ENCODE measurements at places on chromosomes 3 and 15.

GRCh38 chr3:129611812-129612533 is 5.5 kb upstream of the PLXND1 start:
- no peak for DNase-seq

DNA sequence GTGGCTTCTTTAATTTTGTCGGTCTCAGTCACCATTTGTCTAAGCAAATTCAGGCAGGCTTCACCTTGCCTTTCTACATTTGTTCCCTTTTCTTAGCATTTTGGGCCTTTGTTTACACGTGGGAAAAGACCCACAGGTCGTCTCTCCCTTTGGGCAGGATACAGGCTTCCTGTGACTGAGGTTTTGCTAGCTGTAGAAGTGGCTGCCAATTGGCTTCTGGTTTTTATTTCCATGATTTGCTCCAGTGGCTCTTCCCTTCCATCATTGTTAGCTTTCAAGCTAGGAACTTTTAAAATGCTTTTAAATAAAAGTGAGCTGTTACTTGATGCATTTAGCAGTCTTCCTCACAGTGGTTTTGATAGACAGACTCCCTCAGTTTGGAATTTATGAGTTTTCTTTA is 37.3 kb downstream of the MLH1 start:
- no peak for DNase-seq

DNA sequence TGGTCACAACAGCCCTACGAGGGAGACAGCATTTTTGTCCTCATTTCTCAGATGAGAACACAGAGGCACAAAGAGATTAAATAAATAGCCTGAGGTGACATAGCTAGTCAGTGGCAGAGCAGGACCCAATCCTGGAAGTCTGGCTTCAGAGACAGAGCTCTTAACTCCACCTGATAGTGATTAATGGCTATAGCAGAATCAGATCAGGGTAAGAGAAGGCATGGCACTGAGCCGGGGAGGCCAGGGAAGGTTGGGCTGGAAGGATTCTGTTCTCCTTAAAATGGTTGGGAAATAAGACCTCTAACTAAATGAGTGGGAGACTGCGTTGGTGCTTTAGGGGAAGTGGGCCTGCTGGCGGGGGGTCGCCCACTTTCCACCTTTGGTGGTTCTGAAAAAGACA is 104.5 kb downstream of the VGLL4 start:
- DNase-seq, result no peak

- no peak for DNase-seq
These were observed 15.0 kb upstream of the PLD1 start for GRCh38 chr3:171825222-171825828.

DNA sequence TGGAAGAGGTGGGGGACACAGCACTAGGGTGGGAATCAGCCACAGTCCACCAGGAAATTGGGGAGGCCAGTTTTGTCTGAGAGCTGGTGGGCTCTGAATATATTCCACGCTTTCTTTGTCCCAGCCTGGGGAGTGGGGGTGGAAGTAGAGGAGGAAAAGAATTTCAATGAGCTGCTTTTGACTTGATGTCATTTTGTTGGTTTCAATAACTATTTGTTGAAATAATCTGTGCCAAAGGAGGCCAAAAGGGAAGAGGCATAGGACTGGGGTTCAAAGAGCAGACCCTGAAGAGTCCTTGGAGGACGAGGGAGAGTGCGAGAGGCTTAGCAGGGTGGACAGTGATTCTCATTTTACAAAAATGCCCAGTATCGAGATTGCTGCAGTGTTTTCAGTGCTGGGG is 262.3 kb downstream of the SHQ1 start:
- DNase-seq, result no peak

DNA sequence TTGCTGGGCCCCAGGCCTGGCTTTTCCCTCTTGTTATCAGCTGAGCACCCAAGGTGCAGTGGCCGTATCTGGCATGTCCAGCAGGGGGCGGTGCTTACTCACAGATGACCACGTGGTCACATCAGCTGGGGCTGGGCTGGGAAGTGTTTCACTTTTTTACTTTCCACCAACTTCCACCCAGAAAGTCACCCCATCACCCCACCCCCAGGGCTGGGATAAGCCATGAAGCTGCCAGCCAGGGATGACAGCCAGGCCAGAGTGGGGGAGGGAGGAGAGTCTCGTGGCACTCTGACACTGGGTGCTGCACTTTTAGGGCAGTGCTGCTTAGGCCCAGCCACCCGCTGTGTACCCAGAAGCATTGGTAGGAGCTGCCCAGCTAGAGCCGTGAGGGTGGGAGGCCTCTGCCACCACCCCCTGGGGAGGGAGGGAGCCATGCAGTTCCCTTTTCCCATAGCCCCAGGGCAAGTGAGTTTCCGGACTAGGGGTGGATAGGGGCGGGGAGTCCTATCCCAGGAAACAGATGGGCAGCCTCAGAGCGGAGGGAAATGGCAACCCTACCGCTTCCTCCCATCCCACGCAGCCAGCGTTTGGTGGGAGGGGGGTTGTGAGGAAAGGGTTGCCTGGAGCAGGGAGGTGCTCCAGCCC is 6.1 kb downstream of the PPCDC start:
- peak; percentile 80 for DNase-seq

- DNase-seq, result no peak
These were observed 13.6 kb downstream of the SCN11A start for GRCh38 chr3:39038165-39038564.

- no peak for DNase-seq
These were observed 74.7 kb downstream of the RASA2 start for GRCh38 chr3:141561426-141562034.

DNA sequence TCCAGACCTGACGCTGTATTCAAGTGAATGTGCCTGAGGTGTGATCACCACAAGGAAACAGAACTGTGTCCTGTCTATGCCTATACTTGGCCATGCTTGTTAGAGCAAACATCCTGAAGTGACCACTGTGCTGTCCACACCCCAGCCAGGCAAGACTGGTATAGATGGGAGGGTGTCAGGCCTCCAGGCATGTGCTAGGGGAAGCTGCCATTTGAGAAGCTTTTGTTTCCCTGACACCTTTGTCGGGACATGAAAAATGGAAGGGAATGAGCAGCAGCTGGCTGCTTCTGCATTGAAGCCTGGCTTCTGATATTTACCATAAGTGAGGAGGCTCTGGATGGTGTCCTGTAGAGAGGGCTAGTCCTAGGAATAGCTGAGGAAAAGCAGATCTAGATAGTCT is 106.2 kb downstream of the CPNE4 start:
- no peak for DNase-seq

DNA sequence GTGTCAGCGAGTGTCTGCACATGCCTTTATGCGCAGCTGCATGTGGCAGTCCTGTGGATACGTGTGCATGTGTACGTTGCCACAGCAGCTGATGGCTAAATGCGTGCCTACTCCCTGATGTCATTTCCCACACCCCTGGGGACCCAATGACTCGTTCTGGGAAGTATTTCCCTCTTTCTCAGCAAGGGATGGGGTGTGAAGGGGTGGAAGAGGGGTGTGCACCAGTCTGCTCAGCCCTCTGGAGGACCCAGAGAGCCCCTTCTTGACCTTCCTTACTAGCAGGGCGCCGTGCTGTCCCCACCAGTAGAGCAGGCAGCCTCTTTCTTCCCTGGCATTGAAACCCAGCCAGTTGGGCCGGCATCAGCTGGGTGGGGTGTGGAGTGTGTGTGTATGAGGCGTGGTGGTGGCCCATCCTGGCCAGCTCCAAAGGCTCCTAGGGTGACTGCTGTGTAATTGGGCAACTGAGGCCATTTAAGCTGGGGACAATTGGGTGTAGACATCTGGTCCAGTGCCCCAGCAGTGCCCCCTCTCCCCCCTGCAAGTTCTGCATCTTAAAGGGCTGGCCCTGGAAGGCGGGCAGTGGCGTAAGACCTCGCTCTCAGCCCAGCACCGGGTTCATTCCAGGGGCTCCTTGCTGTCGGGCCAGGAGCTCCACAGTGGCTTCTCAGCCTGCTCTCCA is 19.2 kb downstream of the SNX33 start:
- no peak for DNase-seq

- DNase-seq, result no peak
These were observed 364.6 kb upstream of the TBL1XR1 start for GRCh38 chr3:177561769-177562392.

- no peak for DNase-seq
These were observed 133.3 kb upstream of the SLC24A5 start for GRCh38 chr15:47987461-47987860.

DNA sequence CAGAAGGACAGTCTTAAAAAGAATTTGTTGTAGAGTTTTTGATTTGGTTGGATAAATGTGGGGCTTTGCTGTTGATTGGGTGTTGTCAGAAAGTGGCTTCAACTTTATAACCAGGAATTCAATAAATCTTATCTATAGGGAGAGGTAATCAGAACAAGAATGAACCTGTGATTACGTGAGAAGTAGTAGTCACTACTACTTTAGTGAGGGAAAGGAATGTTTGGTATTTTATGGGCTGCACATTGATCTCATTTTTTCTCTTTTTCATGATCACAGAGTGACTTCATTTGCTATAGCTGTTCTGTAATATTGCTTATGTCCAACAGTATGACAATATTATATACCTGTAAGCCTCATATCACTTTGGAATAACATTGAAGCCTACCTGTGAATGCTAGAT is 485.2 kb upstream of the BCHE start:
- DNase-seq, result no peak

DNA sequence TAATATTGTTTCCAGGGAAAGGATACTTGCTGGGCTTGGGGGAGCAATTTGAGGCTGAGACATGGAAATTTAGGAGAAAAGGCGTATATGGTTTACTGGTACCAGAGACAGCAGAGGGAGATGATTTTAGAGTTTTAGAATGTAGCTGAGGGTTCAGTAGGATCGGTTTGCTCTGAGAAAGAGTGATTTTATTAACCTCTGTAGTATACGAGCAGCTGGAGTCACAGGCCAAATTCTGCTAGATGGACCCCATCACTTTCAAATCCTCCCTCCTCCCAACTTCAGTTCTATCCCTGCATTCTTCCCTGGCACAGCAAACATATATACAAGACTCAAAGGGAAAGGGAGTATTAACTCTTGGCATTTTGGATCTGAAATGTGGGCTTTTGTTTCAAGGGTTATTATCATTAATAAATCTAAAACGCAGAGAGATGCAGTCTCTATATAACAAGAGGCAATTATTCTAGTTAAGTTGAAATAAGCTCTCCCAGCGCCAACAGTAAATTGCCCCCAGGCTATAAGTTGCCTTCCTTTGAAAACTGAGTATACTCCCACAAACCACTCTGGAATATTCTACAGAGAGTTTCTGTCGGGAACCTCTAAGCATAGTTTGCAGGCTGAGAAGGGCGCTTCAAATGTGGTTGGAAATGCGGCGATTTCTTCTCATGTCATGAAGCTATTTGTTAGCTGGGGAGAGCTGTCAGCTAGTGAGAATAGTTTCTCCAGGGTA is 5.4 kb downstream of the CRABP1 start:
- DNase-seq, result no peak

DNA sequence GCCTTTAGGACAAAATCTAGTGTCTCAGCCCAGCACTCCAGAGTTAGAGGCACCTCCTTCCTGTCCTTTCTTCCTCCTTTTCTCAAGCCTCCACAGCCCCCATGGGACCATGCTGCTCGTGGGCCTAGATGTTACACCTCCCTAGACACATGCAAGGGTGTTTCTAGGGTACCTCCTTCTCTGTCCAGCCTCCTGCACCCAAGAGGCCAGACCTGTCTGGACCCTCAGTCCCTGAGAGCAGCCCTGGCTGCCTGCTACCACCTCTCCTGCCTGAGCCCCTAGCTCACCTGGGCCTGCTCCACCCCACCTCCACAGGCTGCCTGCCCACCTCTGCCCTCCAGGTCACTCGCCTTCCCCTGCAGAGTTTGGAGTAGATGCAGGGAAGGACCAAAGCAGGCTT is 5.2 kb downstream of the LOXL1 start:
- DNase-seq, result no peak

DNA sequence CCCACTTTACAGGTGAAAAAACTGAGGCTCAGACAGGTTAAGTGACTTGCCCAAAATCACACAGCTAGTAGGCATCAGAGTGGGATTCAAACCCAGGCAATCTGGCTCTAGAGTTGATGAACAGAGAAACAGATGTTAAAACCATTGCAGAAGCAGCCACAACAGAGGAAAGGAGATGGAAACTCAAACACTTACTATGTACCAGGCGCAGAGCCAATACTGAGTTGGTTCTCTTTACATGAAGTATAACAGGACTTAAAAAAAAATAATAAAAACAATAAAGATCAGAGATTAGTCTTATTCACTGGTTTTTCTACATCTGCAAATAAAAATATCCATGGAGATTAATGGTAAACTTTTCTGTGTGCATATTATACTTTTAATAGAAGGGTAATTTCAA is 84.9 kb upstream of the SPATA12 start:
- no peak for DNase-seq

DNA sequence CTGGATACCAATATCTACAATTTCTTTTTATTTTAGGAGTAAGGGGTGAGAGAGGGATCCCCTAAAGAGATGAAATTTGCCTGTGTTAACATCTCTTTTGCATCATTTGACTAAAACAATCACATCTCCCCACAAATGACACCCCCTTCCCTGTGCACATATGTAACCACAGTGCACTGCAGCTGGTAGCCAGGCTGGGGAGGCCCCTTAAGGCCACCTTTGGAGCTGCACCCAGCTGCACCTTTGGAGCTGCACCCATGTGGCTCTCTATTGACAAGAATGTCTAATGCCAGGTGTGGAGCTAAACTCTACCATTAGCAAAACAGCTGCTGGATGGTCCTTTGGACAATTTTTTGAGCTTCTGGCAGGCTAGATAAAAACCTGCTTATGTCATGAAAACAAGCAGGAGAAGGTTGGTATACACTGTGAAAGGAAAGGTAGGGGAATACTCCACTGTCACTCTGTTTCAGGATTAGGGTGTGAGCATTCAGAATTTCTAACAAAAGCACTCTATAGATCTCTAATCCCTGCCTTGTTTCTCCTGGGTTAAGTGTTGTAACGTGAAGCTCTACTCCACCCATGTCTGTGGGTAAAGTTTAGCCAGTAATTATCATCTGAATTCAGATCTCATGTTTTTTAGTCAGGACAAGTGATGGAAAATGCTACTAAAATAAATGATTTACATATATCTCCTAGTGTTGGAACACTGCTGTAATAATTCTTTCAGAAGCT is 52.1 kb downstream of the TFG start:
- no peak for DNase-seq

DNA sequence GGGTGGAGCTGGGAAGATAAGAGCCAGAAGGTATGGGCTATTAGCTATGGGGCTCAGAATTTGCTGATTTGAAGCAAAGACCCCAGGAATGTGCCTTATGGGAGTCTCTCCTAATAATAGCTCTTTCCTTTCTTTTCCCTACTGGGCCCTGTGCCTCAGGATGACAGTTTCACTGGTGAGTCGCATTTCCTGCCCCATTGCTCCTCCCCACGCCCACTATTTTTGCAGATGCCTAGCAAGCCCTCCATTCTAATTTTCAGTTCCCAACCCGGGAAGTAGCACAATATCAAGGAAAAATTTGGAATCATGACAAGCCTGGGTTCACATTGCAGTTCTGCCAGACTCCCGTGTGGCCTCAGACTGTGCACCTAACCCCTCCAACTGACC is 583 bp downstream of the IL17RE start:
- no peak for DNase-seq

- no peak for DNase-seq
These were observed 82.0 kb downstream of the SV2B start for GRCh38 chr15:91182101-91182500.

- DNase-seq, result no peak
These were observed 9.2 kb upstream of the TMEM212 start for GRCh38 chr3:171833789-171834460.

GRCh38 chr3:134857356-134857755 is 62.3 kb downstream of the EPHB1 start:
- DNase-seq, result no peak
